ENCODE measurements at places on chromosomes 4 and X.

DNA sequence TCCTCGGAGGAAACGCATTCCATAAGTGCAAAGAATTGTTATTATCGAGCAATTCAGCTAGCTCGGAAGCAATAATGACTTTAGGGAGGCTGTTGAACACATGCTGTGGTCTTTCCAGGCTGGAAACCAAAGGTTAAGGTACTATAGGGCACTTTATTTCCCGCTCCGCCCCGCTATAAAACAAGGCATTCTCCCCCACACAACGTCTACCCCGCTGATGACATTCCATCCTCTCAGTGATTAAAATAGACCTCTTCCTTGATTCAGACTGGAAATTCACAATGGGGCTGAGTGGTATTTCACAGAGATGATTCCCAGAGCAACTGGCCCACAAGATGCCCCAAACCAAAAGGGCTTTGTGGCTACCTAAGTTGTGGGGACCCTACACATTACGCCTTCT is 196.4 kb downstream of the STIM2 start:
- DNase-seq, result no peak

GRCh38 chr4:128847082-128847724 is 37.7 kb downstream of the JADE1 start:
- DNase-seq, result no peak

DNA sequence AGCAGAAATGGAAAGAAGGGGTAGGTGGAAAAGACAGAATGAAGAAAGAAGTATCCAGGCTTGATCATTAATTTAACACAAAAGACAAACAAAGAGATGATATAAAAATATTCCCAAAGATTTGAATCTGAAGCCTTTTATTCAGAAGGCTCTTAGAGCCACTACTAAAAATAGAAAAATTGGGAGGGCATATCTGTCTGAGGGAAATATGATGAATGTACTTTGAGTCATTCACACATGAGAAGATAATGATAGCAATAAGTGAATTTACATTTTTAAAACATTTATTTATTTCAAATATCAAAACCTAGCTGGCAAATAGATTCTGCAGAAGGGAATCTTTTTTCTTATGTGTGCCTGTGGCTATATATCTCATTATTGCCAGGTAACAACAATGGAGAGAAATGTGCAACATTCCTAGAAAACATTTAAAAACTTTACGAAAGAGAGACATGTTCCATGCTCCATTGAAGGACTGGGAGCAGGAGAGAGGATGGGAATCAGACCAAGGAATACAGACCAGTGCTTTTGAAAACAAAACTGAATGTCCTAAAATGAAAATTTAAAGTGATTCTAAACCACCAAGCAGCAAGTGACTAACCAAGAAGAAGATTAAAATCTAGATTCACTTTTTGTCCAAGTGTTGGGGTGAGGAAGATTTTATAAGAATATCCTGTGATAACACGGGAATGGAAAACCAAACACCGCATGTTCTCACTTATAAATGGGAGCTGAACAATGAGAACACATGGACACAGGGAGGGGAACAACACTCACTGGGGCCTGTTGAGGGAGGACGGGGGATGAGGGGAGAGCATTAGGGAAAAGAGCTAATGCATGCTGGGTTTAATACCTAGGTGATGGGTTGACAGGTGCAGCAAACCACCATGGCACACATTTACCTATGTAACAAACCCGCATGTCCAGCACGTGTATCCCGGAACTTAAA is 41.2 kb downstream of the ANXA5 start:
- no peak for DNase-seq

DNA sequence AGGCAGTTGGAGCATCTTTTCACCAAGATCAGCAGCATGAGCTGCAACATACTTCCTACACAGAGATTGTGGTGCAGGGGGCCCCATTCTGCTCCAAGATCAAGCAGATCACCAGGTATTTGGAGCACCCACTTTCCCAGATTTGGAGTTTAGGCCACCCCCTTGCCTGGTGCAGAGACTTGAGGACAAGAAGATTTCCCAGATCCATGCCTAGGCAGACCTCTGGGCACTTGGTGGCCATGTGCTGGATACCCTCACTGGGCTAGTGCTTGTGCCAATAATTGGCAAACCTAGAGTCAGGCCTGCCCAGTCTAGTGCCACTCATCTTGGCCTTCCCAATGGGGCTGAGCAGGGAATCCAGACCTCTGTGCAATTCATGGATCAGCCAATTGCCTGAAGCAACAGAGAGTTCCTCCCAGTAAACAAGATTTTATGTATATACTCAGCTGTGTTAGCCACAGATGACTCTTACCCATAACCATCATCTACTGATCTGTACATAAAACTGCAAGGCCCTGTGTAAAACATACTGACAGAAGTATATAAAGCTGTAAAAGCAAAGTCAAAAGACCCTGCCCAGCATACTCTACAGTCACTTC is 228.4 kb upstream of the EMCN start:
- no peak for DNase-seq

GRCh38 chrX:12984603-12985319 is 9.9 kb downstream of the TMSB4X start:
- no peak for DNase-seq

GRCh38 chr4:72893354-72894066 is 176.0 kb downstream of the COX18 start:
- no peak for DNase-seq
